ENCODE measurements at places on chromosomes 4 and X. TPM values are rescaled to one million over a fixed set of nuclear protein-coding genes. Genes with fewer than 3 reads are reported as not detected.
A peak's percentile ranks its signal among the peaks of the same experiment; 100 is the strongest.

GRCh38 chr4:54525602-54526001 is 132.2 kb upstream of the KIT start:
- DNase-seq: peak; percentile 53

DNA sequence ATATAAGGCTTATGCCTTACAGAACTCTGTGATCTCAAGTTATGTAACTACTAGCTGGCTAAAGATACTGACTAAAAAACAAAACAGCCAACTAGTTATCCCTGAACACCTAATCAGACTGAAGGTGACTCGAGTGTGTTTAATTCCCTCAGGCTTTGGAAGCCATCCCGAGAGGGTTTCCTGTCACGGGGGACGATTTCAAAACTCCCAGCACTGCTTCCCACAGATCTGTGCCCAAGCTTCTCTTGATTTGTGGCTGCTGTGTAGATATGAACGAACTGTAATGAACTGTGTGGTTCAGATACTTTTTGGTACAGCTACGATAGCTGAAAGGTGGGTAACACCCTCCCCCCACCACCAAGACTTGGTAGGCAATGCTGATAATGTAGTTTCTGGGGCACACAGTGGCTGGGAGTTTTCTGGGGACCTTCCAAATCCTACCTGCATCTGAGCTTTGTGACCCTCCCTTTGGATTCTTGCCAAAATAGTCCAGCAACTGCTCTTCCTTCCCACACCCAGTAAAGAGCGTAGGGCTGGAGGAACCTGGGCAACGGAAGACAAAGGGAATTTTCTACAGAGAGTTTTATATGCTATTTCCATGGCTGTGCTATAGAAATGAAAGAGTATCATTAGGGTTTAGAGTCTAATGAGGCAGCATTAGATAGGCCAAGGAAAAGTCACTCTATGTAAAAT is 148.8 kb downstream of the MGST2 start:
- DNase-seq: peak; percentile 68

GRCh38 chr4:78291277-78291676 is 234.2 kb downstream of the FRAS1 start:
- no peak for DNase-seq

GRCh38 chrX:103533511-103534216 is 14.4 kb upstream of the RAB40A start:
- peak; percentile 55 for DNase-seq

GRCh38 chrX:10397349-10397748 is 223.0 kb downstream of the MID1 start:
- DNase-seq: no peak

- no peak for DNase-seq
Observed at GRCh38 chr4:101184668-101185067, 162.7 kb downstream of the PPP3CA start.

- DNase-seq: no peak
Observed at GRCh38 chr4:169037506-169037905, 27.5 kb upstream of the CBR4 start.

The WDFY3 gene
- 33.2 TPM for total RNA-seq

DNA sequence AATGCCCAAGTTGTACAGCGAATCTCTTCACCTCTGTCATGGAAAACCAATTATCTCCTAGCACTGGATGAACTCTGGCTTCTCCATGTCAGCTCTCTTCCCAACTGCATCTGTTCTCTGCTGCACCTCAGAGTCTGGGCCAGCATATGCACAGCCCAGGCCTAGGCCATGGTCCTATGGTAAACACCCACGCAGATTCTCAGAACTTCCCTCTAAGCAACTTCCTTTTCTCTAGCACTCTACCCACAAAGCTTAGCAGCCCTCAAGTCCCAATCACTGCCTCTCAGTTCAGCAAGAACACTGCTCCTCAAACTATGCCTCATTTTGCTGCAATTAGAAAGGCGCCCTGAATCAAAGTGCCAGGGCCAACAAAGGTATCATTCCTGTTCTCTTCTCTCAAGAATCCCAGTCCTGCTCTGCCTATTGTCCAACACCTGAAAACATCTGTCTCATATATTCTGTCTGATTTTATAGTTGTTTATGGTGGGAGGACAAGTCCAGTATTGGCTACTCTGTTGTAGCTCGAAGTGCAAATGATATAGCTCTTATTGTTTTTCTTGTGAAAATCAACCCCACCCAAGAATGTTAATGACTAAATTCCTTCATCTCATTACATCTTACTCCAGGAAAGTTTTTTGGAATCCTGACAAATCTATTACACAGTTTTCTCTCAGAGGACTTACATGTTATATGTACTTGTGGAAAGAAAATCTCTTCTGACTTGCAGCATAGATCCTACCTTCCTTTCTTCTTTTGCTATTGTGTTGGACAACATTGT is 85.4 kb downstream of the DCHS2 start:
- no peak for DNase-seq

- no peak for DNase-seq
Observed at GRCh38 chr4:110609044-110609750, 13.7 kb downstream of the PITX2 start.

The FMR1 gene
- total RNA-seq: 22.9 TPM

The FAM184B gene
- total RNA-seq: not detected

DNA sequence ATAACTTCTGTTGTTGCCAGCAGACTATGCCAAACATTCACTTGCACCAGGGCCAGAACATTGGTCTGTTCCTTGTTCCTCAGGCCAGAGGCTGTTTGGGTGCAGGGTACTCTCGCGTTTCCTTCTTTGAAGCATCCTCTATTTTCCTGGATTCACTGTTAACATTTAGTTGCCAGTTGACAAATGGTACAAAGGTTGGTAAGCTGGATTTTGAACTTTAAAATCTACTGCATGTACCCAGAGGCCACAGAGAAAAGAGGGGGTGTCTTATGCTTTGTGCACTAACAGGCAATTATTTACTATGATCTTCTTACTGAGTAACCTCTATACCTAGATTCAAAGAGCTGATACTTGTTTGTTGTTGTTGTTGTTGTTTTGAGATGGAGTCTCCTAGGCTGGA is 12.8 kb upstream of the SAT1 start:
- DNase-seq: no peak

The SFRP2 gene
- not detected for total RNA-seq

The SLC26A1 gene
- under 0.01 TPM for total RNA-seq

- DNase-seq: no peak
Observed at GRCh38 chr4:3656416-3657356, 109.5 kb upstream of the ADRA2C start.

- DNase-seq: no peak
Observed at GRCh38 chrX:23660766-23661132, 6.5 kb upstream of the PRDX4 start.

GRCh38 chr4:109434007-109434971 is 674 bp downstream of the SEC24B start:
- DNase-seq: no peak

GRCh38 chrX:41561045-41561444 is 113.9 kb downstream of the NYX start:
- DNase-seq: peak; percentile 75

DNA sequence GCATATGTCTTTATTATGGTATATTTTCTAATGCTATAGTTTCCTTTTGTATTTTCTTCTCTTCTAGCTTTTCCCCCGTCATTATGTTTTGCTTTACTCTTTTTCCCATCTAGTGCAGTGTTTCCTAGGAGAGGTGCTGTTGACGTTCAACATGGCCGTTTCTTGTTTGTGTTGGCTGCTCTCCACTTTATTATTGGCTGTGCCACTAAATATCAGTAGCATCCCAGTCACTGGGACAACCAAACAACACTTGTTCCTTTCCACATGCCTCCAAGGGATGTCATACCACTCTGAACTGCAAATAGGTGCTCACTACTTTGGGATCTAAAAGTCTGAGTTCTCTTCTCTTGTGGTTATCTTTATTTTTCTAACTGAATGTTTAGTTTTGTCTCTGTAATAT is 26.5 kb downstream of the GBA3 start:
- DNase-seq: no peak

The HTR2C gene
- not detected for total RNA-seq

DNA sequence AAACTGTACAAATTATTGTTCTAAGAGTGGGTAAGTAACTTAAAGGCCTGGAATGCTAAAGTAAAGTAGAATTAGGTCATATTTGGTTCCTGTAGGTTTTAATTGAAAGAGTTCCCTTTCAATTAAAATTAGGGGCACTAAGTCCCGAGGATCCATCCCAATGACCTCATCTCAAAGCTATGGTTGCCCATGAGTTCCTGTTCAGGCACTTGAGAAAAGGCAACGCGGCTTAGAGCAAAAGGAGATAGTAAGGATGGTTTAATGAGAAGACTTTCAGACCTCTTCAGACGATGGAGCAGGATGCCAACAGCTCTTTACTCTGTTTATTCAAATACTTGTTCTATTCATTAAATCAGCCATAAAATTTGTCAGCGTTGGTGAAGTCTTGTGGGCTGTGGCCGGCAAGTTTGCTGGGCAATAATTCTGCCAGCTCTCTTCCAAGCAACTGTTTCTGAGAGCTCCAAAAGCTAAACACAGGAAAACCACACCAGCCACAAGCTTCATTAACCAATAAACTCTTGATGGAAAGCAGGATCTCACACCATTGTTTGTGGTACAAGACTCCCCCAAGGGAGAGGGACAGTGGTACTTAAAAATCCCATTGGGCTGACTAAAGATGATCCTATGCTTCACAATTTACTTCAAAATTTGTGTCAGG is 167.4 kb downstream of the COL4A6 start:
- peak; percentile 47 for DNase-seq
